Stimulated activated CD4-positive, alpha-beta T cell treated with anti-CD3 and anti-CD28 coated beads, TNF-alpha, amount 100 ng/mL, for 4 hours (primary cell): ENCODE measurements at places on chromosomes 11 and 22.

DNA sequence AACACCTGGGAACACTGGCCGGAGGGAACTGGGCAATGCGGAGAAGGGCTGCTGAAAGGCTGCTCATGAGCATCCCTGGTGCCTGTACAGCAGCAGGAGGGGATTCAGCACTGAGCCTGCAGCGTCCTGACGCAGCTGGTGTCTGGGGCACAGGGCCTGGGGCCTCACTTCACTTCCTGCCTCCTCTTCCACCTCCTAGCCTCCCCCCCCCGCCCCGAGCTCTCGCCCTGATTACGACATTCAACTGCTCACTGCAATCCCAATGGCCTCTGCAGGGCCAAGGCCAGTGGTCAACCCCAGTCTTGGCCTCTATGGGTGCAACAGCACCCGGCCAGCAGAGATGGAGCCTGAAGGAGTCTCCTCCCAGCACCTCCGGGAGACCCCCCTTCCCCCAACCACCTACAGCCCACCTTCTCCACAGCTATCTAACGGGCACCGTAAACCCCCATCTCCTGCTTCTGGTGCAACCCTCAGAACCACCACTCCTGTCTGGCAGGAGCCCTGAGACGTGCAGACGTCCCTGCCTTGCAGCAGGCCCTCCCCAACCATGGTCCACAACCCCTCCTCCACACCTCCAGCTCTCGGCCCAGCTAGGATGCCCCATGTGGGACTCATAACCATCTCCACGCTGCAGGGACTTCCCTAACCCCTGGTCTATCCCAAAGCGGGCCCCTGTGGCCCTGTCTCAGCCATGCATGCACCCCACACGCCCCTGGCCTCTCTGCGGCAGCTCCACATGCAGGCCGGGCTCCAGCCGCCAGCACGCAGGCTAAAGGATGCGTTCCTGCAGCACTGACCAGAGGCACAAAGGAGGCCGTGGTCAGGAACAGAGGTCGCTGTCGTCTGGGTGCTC lies 38.2 kb downstream of the BRD1 start:
- DNase-seq, result no peak

- no peak for DNase-seq
Measured at GRCh38 chr11:122747351-122747781, 90.9 kb upstream of the CRTAM start.

DNA sequence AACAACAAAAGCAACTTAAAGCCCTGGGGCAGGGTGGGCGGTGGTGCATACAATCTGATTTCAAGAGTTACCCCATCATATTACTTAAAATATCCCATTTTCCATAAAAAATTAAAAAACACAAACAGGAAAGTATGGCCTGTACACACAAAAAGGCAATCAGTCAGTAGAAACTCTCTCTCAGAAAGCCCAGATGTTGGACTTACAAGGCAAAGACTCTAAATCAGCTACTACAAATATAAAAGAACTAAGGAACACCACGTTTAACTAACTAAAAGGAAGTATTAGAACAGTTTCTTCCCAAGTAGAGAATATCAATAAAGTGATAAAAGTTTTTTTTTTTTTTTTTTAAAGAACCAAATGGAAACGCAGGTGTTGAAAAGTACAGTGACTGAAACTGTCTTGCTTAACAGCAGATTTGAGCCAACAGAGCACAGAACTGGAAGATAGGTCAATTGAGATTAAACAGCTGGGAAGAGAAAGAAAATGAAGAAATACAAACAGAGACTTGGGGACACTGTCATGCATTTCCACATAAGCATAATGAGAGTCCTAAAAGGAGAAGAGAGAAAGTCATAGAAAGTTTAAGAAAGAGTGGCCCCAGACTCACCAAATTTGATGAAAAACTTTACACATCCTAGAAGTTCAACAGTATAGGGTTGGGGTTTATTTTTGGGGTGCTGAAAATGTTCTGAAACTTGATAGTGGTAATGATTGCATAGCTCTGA lies 8.6 kb downstream of the SC5D start:
- no peak for DNase-seq

DNA sequence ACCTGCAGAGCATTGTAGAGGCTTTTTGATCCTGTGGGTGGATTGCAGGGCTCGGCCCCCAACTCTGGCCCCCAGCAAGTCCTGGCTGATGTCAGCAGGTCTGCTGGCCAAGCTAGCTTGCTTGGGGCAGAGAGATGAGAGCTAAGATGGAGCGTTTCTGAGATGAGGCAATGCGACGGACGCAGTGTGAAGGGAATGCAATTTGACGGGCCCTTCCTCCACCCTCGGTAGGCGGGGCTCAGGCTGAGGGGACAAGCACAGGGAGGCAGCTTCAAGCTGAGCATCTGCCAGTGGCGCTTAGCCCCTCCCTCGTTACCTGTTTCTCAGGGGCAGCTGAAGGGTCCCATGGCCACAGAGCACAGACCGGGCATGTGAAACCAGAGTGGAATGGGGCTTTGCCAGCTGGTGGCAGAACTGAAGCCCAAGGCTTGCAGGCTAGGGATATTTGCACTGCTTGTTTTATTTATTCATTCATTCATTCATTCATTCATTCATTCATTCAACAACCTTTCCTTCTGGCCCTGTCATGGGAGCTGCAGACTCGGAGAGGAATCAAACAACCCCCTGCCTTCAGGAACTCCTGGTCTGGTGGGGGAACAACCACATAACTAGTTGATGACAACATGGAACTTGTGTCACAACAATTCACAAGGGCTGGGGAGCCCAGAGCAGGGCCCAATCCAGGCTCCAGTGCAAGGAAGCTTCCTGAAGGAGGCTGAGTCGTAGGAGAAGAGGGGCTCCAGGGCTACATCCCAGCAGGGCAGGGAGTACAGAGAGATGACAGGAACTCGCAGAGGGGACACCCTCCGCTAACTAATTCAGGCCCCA lies 66.8 kb downstream of the THAP12 start:
- no peak for DNase-seq

GRCh38 chr11:30285416-30286121 lies 37.3 kb upstream of the ARL14EP start:
- DNase-seq, result no peak

DNA sequence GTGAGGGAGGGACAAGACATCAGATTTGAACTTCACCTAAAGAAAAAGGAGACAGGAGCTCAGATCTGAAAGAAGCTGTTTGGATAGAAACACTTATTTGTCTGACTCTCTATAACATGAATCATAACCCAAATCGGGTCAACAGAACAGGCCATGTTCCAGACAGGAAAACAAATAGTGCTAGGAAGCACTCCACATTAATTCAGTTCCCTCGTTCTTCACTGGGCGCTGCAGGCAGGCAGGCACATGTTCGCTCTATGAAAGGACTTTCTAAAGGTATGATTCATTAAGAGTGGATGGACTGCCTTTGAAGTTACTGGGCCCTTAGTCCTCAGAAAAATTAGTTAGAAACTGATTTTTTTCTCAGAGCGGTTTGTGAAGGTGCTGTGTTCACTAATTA lies 137.5 kb upstream of the TRPC6 start:
- DNase-seq, result no peak

DNA sequence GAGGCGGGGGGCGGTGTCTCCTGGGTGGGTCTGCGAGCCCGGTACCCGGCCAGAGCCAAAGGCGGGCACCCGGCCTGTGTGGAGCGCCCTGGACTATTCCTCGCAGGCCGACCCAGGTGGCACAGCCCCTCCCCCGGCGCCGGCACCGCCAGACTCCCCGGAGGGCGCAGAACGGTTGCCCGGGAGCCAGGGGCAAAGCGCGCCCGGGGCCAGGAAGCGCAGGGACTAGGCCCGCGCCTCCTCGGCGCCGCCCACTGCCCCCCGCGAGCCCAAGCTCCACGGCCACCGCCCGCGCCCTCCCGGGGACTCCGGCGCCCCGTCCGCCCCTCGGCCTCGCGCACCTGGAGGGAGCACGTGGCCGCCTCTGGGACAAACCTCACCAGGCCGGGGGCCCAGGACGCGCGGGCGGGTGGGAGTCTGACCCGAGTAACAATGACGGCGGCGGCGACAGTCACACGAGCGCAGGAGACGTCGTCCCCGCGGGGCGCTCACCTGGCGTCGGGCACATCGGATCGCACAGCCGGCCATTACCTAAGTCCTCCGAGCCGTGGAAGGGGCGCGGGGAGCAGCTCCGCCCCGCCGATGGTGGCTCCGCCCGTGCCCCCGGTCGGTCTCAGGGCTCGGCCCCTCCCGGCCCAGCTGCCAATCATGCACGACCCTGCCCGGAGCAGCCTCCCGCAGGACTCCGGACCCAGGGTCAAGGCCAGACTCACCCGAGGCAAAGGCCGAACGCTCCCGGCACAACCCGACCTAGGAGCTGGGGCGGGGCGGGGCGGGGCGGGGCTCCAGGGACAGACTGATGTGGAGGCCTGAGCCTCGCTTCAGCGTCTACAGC lies 7.4 kb downstream of the PLXNB2 start:
- DNase-seq, result no peak

DNA sequence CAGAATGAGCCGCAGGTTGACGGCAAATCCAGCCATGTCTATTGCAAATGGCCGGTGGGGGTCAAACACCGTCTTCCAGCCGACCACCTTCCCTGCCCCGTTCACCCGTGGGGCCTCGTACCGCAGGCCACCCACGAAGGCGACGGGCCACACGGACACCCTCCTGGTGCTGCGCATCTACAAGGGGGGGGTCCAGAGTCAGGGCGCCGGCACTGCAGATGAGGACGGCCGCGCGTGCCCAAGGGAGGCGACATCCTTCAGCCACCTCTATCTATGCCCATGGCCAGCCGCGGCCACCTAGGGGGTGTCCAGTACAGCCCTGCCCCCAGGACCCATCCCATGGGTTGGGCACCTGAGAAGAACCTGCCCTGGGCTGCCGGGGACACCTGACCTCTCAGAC lies 29.2 kb downstream of the B3GAT1 start:
- no peak for DNase-seq

DNA sequence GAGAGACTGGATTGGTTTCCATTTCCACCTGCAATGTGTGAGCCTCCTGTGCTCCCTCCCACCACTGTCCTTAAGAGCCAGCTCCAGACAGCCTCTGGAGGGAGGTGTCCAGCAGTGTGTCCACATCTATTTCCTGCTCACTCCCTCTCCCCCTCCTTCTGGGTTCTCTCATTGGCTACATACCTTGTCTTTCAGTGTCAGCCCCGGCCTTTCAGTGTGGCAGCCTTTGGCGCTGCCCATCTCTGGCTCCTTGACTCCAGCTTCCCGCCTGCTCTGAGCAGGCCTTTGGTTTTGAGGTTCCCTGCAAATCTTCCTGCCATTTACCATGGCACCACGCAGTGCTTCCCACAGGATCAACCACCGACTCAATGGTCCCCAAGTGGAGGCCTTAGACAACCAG lies 19.0 kb upstream of the PTPRJ start:
- no peak for DNase-seq

GRCh38 chr22:43185860-43186261 lies 1.1 kb downstream of the TTLL12 start:
- no peak for DNase-seq

DNA sequence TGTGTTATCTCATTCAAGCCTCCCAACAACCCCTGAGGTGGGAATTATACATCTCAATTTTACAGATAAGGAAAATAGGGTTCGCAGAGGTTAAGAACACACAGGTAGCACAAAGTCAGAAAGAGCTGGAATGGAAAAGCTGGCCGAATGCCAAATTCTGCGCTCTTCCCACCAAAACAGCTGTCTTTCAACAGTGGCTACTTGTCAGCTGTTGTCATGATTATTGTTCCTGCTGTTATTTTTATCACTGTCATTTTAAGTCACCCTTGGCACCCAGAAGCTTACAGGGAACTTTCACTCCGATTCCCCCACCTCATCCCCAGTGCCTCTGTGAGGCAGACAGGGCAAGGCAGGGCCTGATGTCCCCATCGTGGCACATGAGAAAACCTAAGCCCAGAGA lies 74.5 kb upstream of the CSNK2A3 start:
- DNase-seq, result no peak

DNA sequence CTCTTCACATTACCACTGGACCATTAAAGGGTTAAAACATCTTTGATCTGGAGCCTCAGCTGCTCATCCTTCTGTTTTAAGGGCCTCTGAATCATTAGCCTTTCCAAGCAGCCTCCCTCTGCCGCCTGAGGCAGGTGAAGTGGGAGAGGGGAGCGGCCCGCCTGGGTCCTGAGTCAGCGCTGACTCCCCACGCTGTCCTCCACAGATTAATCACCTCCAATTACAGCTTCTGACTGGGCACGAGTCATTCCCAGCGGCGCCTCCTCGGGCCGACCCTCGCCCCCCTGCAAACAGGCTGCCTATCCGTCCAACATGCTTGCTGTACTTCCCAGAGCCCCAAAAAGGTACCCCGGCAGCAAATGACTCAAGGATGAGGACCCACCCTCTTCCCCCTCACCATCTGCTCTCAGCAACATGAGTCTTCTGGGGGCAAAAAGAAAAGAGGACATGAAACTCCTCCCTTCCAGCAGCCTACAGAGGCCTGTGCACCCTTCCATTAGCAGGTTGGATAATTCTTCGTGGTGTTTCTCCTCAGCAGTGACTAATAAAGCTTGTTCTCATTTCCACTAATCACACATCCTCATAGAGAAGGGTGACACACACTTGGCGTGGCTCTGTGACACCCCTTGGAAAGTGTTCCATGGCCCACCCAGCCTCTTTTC lies 44.3 kb upstream of the JAM3 start:
- no peak for DNase-seq

GRCh38 chr22:21612858-21613257 lies 17.0 kb downstream of the YDJC start:
- DNase-seq, result no peak

- DNase-seq, result peak; percentile 70
Measured at GRCh38 chr11:14414470-14415461, 55.8 kb upstream of the RRAS2 start.

DNA sequence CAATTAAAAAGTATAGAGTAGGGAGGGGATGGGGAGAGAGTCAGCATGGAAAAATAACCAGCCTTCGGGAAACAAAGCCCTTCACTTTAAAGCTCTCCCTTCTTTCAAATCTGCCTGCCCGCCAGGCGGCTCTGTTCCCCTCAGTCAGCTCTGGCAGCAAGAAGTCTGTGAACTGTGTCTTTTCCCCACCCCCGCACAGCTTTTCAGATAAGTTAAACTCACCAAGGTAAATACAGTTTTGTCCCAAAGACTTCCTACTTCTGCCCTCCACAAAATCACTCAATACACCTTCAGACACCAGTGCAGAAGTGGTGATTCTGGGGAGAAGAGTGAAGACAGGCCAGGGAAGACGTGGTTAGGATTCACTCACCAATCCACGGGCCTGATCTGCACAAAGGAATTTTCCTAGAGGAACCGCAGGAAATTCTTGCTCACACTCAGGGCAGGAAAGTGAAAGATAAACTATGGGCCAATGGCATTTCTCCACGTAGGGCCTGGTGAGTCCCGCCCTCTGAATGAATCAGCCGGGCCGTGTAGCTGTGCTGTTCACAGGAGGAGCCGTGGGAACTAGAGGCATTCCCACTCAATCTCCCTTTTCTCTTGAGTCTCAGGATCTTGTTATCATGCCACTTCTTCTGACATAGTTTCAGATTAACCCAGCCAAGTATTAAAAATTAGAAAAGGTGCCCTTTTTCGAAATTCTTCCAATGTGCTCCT lies at the start of gene TRIM5:
TSS of gene TRIM5 (minus strand) at position 429 of the 717 bp plus-strand sequence. CDS start 4,897 bp downstream, outside the sequence.
- peak; percentile 70 for DNase-seq
